GM23248 (cell line): ENCODE measurements at places on chromosomes 11 and 22.
A peak's percentile ranks its signal among the peaks of the same experiment; 100 is the strongest.

GRCh38 chr11:121099364-121099763, 1.7 kb upstream of the TECTA start:
- DNase-seq, result no peak

DNA sequence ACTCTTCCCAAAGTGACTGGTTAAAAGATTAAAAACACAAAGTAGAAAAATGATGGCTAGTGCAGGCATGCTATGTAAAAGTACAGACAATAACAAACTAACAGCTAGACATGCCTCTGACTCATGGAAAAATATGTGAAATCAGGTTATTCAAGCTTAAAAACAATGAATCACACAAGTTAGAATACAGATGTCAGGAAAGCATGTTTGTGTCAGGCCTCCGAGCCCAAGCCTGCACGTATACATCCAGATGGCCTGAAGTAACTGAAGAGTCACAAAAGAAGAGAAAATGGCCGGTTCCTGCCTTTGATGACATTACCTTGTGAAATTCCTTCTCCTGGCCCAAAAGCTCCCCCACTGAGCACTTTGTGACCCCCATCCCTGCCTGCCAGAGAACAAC, 110.1 kb downstream of the NOX4 start:
- DNase-seq, result peak; percentile 93

DNA sequence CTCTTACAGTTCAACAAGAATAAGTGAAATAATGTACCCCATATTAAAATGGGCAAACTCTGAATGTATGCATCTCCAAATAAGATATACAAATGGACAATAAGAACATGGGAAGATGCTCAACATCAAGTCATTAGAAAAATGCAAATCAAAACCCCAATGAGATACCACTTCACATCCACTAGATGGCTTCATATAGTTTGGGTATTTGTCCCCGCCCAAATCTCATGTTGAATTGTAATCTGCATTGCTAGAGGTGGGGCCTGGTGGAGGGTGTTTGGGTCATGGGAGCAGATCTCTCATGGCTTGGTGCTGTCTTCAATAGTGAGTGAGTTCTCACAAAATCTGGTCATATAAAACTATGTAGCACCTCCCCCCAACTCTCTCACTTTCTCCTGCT, 5.7 kb downstream of the MPZL2 start:
- DNase-seq, result no peak

DNA sequence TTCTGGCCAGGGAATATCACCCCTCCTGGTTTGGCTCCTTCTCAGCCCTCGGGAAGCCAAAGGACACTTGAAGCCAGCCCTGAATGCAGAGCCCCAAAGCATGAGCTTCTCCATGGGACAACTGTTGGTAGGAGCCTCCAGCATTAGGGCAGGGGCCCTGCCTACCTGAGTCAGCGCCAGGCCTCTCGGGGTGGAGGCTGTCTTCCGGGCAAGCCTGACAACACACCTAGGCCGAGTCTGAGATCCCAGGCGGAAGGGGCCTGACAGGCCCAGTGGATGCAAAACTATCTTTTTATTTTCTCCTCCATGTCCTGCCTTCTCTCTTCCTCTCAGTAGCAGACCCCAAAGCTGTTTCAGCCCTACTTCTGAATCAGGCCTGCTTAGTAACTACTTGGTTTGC, 27.6 kb downstream of the RCOR2 start:
- no peak for DNase-seq

DNA sequence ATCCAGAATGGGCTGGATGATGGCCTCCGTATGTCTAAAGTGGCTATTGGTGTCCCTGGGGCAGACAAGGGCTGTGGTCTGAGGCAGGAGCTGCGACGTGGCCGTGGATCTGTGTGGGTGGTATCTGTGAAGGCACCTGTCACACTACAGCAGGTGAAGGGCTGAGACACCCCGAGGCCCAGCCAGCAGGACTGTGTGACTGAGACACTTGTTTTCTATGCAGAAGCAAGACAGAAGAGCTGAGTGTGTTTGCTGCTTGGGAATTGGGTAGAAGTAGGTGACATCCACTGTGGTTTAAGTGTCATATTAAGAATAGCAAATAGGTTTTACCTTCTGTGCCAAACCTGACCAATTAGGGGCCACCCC, 35.0 kb downstream of the AMPD3 start:
- DNase-seq, result no peak
